Activated T-cell treated with anti-CD3 and anti-CD28 coated beads, Interleukin-2, amount 50 U/mL, for 72 hours (primary cell): ENCODE measurements at places on chromosomes 12 and 14. TPM values are rescaled to one million over a fixed set of nuclear protein-coding genes. Genes with fewer than 3 reads are reported as not detected.
A peak's percentile ranks its signal among the peaks of the same experiment; 100 is the strongest.

The NFATC4 gene
- total RNA-seq, result 2.6 TPM

The LPAR5 gene
- total RNA-seq, result 8.9 TPM

GRCh38 chr12:95385246-95386035 lies 88.5 kb upstream of the METAP2 start:
- H3K4me1 ChIP-seq, result no peaks in the 10 kb centered on the region
- DNase-seq, result no peak
- H3K36me3 ChIP-seq, result no peaks in the 10 kb centered on the region
- no peak overlapping the region for H3K4me3 ChIP-seq
- H3K27me3 ChIP-seq, result peaks cover 20% of the 10 kb centered on the region

DNA sequence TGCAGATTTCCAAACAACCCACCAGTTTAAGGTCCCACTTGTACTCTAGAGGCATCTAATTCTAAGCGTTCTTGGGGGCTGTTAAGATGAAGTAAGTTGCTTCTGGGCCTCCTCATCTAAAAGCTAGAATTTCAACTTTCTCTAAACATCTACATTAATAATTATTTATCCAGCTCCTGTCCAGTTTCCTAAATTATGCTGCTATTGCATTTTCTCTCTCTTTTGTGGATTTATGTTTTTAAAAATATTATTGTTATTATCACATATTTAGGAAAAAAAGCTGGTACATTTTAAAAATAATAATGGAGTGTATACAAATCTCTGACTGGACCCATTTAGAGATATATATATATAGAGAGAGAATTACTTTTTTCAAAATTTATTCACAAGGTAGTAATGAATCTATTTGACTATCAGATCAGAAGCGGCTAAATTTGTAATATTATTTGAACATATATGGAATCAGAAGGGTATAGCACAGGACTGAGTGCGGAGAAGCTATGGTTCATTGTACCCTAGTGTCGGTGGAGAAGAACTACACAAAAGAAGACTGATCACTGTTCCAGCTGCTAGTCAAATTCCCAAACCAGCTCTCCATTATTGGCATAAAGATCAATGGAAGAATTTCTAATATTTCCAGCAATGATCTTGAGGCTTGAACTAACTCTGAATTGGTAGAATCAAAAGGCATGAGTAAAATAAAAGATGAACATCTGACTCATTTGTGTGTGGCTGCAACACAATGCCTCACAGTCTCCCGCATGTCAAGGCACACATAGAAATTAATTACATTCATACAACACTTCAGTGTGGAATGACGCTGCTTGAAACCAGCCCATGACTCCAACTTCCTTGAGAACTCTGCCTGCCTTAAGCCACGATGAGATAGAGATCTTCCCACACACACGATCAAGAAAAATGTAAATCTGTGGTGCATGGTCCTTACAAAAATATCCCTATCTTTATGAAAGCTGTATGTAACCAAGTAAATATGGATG lies 433.4 kb upstream of the OR4E1 start:
- H3K4me1 ChIP-seq, result peaks cover 14% of the 10 kb centered on the region
- no peak for DNase-seq
- no peaks in the 10 kb centered on the region for H3K36me3 ChIP-seq
- peak overlapping the region; percentile 86 for H3K27ac ChIP-seq
- H3K4me3 ChIP-seq, result peak overlapping the region; percentile 76

- H3K27ac ChIP-seq, result no peak overlapping the region
- no peak overlapping the region for H3K4me3 ChIP-seq
- H3K36me3 ChIP-seq, result no peaks in the 10 kb centered on the region
- no peaks in the 10 kb centered on the region for H3K27me3 ChIP-seq
- no peaks in the 10 kb centered on the region for H3K4me1 ChIP-seq
- no peak for DNase-seq
Observed at GRCh38 chr14:57937676-57938075, 71.8 kb upstream of the SLC35F4 start.

GRCh38 chr14:101056446-101056845 lies 152.9 kb upstream of the RTL1 start:
- no peak overlapping the region for H3K4me3 ChIP-seq
- DNase-seq, result no peak
- no peaks in the 10 kb centered on the region for H3K36me3 ChIP-seq
- H3K27ac ChIP-seq, result no peak overlapping the region
